Naive thymus-derived CD4-positive, alpha-beta T cell (primary cell): ENCODE measurements at places on chromosomes 11 and 22.
A peak's percentile ranks its signal among the peaks of the same experiment; 100 is the strongest.

DNA sequence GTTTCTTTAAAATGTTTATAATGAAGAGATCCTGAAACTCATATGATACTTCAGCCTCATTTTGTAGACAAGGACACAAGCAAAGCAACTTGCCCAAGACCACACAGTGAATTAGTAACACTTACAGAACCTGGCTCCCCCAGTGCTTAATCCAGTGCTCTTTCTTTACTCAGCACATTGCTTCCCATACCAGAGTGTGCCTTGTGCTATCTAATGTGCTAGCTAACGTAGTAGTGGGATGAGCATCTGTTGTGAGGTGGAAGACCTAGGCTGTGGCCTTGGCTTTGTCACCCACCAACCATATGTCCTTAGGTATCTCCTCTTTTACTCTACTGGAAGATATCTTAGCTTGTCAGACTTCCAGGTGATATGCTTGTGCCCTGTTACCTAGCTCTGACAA is 5.1 kb downstream of the SPCS2 start:
- DNase-seq, result no peak

- DNase-seq, result peak; percentile 64
Measured at GRCh38 chr22:29394931-29395581, 6.7 kb upstream of the AP1B1 start.

GRCh38 chr11:43328482-43328881 is 16.7 kb downstream of the API5 start:
- no peak for DNase-seq

DNA sequence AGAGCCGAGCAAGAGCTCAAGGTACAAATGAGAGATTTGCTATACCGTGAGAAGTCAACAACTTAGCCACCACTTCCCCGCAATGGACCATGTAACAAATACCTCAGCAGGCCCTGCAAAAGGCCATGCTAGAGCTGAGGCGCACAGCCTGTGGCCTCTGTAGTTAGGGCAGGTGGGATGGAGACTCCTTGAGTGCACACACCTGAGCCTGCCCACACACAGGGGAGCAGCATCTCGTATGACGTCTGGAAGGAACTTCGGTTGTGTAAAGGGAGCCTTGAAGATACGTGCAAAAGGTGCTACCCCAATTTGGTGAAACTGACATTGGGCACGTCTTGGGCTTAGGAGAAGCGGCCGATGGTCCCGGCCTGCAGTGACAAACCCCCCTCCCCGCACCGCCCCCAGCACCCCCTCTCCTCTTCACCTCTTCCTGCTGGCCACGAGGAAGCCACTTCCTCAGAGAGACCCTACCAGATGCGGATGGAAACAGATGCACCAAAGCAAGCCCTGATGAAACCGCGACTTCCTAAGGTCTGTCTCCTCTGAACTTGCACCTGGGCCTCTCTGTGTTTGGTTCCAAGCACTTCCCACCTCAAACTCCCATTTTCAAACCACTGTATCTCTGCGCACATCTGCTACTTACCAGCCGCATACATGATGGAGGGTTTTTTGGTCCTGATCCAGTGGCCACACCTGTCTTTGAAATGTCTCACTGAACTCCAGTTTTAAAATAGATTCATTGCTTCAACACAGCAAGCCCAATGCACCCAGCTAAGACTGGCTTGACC is 10.6 kb downstream of the CDPF1 start:
- peak; percentile 26 for DNase-seq

- DNase-seq, result no peak
Measured at GRCh38 chr11:12784445-12784844, 110.2 kb downstream of the TEAD1 start.

GRCh38 chr22:30781271-30781875 is 86.7 kb downstream of the OSBP2 start:
- DNase-seq, result no peak

DNA sequence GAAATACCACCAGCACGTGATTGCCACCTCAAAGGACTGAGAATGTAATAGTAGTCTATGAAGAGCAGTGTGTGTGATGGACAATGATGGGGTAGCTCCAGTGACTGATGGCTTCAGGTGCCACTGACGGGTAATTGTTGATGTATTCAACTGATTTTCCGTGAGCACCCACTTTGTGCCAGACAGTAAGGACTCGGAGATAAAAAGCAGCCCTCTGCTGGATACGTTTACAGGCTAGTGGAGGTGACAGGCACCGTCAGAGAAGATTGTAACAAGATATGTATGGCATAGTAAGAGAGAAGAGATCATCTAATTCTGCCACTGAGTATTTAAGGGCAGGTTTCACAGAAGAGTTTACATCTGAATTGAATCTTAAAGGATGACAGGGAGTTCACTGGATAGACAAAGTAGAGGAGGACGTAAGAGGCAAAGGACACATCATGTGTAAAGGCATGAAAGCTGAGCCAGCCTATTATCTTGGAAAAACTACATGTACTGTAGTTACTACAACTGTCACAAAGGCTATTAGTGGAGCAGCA is 1.1 kb upstream of the ENTHD1 start:
- DNase-seq, result no peak

- DNase-seq, result no peak
Measured at GRCh38 chr22:48899523-48900326, 927.9 kb downstream of the BRD1 start.

DNA sequence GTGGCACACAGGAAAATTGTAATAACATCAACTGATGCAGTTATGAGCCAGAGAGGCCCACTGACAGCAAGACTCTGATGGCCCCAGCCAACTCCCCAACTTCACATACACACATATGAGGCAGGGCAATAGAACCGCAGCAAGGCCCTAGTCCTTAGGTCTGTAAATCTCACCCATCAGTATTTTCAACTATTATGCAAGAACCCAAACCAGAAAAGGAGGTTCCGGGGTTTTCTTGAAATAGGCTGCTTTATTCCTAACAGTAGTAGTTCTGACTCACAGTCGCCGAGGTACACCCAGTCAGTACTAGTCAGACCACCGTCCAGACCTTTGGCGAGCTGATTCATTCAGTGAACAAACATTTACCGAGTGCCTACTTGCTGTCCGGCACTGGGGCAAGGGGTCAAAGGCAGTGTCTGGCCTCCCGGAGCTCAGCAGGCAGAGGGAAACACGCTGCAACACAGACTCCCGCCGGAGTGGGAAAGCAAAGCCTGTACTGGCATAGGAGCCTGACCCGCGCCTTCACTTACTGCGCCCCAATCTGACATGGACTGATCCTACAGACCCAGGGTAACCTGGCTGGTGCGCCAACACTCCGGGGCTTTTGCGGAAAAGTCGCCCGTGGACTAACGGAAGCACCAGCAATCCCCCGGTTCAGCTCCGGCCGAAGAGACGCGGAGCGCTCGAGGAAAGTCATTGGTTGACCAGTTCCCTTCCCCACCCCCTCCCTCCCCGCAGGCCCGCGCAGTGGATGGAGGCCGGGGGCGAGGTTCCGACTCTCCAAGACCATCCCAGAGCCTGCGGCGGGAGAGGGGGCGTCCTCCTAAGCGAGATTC is 1.3 kb downstream of the PLEKHA7 start:
- DNase-seq, result no peak

DNA sequence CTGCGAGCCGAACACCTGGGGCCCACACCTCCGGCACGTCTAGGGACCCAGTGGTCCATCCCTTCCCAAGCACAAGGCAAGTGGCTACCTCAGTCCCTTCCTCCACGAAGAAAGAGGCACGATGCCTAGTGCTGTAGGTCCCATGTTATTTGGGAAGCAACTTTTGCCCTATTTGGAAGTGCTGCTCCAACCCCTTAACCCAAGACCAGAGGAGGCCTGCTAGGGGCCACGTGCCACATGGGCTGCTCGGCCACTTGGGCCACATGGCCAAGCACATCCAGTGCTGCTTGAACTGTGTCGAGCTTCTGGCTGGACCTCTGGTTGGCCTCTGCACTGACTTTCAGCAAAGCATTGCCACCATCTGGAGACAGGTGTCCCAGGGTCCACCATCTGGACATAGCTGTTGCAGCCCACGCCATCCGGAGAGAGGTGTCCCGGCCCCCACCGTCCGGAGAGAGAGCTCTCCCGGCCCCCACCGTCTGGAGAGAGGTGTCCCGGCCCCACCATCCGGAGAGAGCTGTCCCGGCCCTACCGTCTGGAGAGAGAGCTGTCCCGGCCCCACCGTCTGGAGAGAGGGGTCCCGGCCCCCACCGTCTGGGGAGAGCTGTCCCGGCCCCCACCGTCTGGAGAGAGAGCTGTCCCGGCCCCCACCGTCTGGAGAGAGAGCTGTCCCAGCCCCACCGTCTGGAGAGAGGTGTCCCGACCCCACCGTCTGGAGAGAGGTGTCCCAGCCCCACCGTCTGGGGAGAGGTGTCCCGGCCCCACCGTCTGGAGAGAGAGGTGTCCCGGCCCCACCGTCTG is 6.5 kb upstream of the B4GALNT4 start:
- DNase-seq, result no peak

- DNase-seq, result no peak
Measured at GRCh38 chr11:44980533-44981427, 30.1 kb upstream of the TP53I11 start.

GRCh38 chr11:123235117-123235655 is 40.1 kb upstream of the CLMP start:
- peak; percentile 20 for DNase-seq
